ENCODE measurements at places on chromosomes 2 and 18.

DNA sequence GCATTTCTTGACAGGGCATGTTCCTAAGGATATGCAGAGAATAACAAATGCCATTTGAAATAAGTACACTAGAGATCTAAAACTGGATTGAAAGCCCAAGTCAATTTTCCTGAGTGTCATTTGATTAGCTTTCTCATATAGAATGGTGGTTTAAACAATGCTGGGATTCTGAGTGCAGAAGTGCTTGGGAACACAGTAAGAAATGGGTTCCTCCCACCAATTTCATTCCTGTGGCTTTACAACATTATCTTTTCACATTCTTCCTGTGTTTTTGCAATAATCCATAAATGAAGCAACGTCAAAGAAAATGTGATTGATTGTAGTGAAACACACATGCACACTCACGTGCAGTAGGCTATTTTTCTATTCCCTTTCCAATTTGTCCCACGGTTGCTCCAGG, 1858.4 kb upstream of the PIK3C3 start:
- DNase-seq, result no peak

- DNase-seq, result no peak
Observed at GRCh38 chr18:1047406-1047805, 142.7 kb downstream of the ADCYAP1 start.

DNA sequence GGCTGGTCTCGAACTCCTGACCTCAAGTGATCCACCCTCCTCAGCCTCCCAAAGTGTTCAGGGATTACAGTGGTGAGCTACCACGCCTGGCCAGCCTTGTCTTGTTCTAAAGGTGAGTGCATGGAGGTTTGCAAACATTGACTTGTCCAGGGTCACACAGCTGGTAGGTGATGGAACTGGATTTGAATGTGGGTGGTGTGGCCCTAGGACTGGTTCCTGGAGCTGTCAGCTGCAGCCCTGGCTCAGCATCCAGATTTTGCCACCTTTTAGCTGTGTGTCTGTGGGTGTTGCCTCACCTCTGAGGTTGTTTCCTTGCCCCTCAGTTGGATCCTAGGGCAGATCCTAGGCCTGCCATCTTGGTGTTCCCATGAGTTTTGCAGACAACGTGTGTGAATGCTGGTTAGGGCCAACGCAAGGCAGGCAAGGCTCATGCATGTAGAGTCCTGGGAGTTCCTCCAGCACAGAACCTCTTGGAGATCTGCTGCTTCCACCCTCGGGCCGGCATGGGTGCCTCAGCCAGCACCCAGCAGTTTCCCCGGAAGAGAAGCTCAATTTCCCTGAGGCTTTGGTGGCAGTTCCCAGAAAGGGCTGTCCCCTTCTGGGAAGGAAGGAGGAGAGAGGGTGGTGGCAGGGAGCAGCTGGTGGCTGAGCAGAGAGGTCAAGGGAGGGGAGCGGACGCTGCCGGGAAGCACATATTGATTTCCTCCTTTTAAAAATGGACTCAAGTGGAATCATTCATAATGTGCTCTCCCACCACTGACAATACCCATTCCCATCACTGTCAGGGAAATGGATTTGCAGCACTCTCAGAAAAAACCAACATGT, 127.6 kb upstream of the HS6ST1 start:
- peak; percentile 11 for DNase-seq

DNA sequence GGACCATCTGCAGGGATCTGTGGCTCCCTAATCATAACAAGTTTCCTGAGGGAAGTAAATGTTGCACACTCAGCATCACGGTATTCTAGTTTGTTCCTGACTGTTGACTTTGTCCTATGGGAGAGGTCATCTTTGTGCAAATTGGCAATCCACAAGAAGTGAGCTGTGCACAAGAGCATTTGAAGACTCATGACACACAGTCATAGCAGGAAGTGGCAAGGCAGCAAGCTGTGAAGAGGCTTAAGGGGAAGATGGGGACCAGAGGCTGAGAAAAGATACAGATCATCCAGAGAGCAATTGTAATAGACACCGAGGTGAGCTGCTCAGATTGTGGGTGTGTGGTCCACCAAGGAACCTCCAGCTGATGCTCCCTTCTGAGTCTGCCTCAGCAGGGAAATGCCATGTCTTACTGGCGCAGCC, 2.7 kb downstream of the TNP1 start:
- peak; percentile 30 for DNase-seq

DNA sequence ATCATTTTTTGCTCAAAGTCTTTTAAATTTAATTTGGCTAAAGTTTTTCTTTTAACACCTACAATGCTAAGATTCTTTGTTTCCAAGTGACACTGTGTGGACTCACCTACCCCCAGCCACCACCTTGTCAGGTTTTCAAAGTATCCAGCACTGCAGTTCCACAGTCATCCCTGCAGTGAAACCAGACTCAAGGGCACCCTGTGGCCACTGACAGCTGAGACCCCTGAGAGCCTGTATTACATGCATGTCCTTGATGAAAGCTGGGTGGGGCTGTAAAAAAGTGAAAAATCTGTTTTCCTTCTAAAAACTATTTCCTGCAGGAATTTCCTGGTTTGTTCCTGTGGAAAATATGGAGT, 19.9 kb downstream of the TPRKB start:
- DNase-seq, result no peak

GRCh38 chr2:174846941-174847938, 83.0 kb upstream of the CHRNA1 start:
- no peak for DNase-seq

- no peak for DNase-seq
Observed at GRCh38 chr2:224837558-224837957, 121.4 kb upstream of the CCDC195 start.

DNA sequence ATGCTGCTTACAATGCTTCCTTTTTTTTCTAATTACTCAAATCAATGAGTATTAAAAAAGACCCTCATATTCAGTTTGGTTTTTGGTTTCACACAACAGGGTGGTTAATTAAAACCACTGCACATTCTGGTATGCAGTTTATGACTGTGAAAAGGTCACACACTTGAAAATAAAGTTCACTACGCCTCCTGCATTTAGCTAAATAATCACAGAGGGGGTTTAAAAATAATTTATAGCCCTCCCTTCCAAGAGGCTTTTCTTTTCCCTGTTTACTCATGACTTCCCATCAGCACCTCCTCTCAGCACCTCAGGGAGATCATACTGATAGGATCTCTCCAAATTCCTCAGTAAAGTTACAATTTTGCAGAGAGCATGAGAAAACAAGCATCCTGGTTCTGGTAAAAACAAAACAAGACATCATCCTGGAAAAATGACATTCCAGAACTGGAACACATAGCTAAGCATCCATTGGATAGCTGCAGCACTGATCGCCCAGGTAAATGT, 129.5 kb upstream of the TMEM200C start:
- no peak for DNase-seq

DNA sequence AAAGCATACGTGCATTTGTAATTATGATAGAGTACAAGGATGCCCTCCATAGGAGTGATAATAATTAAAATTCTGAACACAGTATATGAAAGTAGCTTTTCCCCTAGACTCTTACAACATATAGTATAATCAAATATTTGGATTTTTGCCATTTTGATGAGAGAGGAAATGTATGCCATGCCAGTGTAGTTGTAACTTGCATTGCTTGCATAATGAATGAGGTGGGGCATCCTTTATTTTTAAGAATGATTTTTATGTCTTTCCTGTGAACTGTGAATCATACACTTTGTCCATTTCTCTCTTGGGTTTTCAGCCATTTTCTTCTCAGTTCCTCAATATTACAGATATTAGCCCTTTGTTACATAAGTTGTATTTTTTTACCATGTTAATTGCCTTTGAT, 197.5 kb downstream of the SCG2 start:
- DNase-seq, result no peak

- no peak for DNase-seq
Observed at GRCh38 chr2:176492583-176492982, 223.3 kb downstream of the MTX2 start.

DNA sequence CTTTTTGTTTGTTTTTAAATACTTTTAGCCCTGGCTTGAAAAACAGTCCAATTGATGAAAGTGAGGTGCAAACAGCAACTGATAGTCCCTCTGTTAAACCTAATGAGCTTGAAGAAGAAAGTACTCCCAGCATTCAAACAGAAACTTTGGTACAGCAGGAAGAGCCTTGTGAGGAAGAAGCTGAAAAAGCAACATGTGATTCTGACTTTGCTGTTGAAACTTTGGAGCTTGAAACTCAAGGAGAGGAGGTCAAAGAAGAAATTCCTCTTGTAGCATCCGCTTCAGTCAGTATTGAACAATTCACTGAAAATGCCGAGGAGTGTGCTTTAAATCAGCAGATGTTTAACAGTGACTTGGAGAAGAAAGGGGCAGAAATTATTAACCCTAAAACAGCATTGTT, 30.6 kb upstream of the DYSF start:
- no peak for DNase-seq

DNA sequence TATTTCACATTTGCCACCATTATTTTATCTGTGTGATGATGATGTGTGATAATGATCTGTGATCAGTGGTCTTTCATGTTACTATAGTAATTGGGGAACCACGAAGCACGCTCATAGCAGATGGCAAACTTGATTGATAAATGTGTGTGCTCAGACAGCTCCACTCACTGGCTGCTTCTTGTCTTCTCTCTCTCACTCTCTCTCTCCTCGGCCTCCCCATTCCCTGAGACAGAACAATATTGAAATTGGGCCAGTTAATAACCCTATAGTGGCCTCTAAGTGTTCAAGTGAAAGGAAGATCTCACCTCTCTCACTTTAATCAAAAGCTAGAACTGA, 60.7 kb upstream of the RAPGEF4 start:
- DNase-seq, result no peak

- no peak for DNase-seq
Observed at GRCh38 chr2:85839461-85839860, 49.3 kb downstream of the ST3GAL5 start.

- DNase-seq, result no peak
Observed at GRCh38 chr2:226295123-226295522, 504.5 kb downstream of the IRS1 start.

- no peak for DNase-seq
Observed at GRCh38 chr2:109066501-109066900, 62.5 kb upstream of the SH3RF3 start.

GRCh38 chr2:16169381-16169960, 229.1 kb downstream of the MYCN start:
- DNase-seq, result no peak

DNA sequence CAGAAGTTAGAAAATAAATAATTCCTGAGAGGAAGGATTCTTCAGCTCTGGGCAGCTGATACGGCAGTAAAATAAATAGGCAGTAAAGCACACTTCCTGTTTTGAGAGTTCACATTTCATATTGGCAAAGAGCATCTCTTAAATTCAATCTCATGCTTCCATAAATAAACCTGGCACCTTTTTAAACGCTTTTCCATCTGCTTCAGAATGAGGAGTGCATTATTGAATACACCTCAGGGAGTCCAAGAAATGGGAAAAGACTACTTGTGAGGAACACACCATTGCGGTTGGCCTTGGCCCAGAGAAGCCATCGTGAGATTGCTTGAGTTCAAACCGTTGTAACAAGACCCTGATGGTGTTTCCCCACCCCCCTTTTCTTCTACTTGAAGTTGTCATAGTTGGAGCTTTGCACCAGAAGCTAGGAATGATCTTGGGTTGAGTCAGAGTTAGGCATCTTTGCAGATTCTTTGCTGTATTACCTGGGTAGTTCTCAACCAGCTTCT, 123.9 kb downstream of the RDH14 start:
- no peak for DNase-seq

DNA sequence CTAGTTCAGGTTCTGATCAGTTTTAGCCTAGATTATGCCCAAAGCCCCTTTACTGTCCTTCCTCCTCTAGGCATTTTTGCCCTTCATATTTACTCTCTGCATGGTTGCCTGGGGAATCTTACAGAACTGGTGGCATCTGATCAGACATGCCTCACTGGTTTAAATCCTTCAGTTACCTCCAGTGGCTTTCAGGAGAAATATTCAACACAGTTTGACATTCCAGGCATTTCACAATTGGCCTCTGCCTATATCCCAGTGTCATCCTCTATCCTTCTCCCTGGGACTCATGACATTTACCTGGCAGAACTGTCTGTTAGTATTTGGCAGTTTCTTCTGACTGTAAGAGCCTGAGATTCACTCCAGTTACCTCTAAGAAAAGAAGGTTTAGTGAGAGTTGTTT, 152.9 kb upstream of the MEIS1 start:
- no peak for DNase-seq

GRCh38 chr2:86646865-86647264, 23.2 kb upstream of the RNF103 start:
- DNase-seq, result no peak

DNA sequence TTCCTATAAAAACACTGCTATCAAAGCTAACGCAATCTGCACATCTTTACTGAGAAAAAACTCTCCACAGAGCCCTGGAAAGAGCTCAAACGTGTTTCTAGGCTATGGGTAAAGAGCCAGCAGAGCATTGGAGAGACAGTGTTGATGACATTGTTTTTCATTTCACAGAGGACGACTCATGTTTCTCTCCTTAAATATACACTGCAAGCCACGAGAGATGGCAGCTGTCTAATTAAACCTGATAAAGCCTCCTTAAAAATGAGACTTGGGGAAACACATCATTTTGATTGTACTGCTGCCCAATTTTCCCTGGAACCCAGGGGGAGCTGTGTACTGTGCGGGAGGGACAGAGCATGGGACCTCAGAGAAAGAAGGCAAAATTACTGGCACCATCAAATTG, 294.3 kb upstream of the SETBP1 start:
- DNase-seq, result no peak

GRCh38 chr2:111208639-111209038, 87.9 kb downstream of the BCL2L11 start:
- DNase-seq, result no peak

GRCh38 chr2:4499316-4500030, 796.1 kb downstream of the DCDC2C start:
- DNase-seq, result no peak

DNA sequence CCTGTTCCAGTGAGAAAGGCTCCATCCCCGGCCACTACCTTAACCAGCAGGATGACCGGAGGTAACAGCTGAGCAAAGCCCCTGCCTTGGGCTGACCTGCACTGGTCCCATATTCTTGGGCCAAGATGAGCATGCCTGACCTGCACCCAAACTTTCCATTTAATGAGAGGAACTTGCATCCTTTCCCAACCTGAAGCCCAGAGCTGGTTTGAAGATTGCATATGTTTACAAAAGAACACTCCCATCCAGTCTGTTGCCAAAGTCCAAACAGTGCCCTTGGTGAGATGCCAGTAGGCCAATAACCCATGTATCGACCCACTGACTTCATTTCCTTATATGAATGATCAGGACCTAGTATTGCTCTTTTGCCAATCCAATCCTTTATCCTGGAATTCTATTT, 5.5 kb upstream of the NPAS2 start:
- no peak for DNase-seq

GRCh38 chr2:4579977-4580376, 876.6 kb downstream of the DCDC2C start:
- no peak for DNase-seq

DNA sequence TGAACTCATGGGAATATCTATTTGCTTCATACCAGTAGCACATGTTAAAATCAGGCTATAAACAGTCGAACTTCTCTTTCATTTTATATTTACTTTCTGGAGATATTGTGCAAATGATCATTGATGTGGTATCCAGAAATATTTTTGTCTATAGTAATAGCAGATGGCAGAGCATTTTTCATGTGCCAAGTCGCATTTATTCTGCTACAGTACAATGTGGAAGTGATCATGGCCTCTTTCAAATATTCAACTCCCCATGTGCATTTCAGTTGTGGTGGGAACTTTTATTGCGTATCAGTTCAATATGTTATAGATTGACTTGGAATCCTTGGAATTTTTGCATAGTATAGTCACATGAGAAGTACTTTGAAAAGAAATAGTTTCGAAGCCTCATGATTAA, 57.4 kb downstream of the RHBDD1 start:
- DNase-seq, result no peak

GRCh38 chr2:16653799-16654198, 11.8 kb downstream of the CYRIA start:
- no peak for DNase-seq

GRCh38 chr2:215946586-215946985, 66.8 kb downstream of the MREG start:
- no peak for DNase-seq

Data from stimulated activated CD8-positive, alpha-beta memory T cell treated with anti-CD3 and anti-CD28 coated beads, Interleukin-4, amount 100 ng/mL, for 48 hours (primary cell).